ENCODE measurements at places on chromosomes 5 and 9.

DNA sequence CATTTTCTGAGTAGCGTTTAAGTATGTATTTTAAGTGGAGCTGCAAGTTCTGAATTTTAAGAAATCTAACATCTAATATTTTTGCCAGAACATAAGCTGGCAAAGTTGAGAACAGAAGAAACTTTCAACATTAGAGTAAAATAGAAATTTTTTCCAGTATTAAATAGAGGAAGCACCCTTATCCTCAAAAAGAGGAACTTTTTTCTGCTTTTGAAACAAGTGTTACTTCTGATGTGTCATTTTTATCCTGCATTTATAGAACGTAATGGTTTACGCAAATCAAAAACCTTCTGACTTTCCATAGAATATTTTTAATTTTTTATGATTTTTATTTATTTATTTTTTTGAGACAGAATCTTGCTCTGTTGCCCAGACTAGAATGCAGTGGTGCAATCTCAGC, 21.8 kb downstream of the ZBED3 start:
- no peak for DNase-seq

DNA sequence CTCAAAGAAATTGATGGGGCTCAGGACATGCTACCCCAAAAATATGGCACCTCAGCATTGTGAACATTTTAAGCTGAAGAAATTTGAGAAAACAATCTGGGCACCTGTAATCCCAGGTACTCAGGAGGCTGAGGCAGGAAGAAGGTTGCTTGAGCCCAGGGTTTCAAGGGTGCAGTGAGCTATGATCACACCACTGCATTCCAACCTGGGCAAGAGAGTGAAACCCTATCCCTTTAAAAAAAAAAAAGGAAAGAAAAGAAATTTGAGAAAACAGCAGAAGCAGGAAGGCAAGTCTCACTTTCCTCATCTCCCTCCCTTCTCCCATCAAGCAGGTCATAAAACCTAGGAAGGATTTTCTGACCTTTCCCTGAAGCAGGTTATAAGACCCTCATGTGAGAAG, 23.6 kb downstream of the TPD52L3 start:
- no peak for DNase-seq

DNA sequence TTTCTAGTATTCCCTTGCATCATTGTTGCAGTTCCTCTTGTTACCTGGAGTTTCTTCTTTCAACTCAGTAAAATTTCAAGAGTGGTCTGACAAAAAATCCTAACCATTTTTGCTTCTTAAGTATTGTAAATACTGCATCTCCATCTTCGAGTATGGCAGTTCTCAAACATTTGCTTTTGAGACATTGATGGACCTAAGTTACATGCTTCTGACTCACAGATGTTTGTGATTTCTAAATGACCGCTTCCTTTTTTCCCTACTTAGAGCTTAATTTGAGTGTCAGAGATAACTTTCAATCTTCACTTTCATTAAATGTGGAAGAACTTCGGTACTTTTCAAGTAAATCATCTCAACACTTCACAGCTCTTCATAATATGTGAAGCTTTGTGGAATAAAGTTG, 4.2 kb downstream of the UHRF2 start:
- DNase-seq = peak; percentile 27

GRCh38 chr9:100425758-100426157, 1.2 kb upstream of the MSANTD3 start:
- DNase-seq = no peak

- peak; percentile 90 for DNase-seq
Observed at GRCh38 chr9:131398204-131398603, 4.3 kb downstream of the PRRC2B start.
